Breast epithelium (tissue), 4 donors: ENCODE measurements at places on chromosomes 11 and 22. TPM values are rescaled to one million over a fixed set of nuclear protein-coding genes. Genes with fewer than 3 reads are reported as not detected.

- DNase-seq = no peak
Measured at GRCh38 chr11:134901955-134902918, 490.2 kb upstream of the B3GAT1 start.

DNA sequence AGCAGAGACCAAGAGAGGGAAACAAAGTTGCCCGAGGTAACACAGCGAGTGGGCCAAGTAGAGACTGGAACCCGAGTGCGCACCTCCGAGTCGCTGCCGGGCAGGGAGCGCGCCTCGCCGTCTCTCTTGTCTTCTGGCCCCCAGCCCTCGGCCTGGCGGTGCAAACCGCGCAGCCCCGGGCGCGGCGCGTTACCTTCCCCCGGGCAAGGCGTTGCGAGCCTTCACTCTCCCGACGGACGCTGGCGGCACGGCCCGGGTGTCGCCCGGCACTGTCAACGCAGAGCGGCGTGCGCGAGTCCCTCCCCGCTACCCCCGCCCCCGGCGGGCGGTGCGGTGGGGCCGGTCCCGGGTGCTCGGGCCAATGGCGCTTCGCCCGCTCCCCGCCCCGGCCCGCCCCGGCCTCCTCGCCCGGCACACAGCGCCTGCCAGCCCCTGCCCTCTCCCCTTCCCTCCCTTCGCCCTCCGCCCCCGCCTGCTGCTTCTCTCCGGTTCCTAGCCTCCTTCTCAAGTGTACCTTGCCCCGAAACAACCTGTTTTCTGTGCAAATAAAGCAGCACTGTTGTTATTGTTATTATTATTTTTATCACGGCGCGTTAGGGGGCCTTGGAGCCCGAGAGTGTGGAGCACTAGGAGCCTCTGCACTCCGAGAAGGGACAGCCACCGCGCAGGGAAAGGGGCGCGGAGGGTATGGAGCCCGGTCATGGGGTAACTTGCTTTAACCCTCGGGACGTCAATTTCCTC, at the start of gene SYTL2:
SYTL2 (minus strand) TSS at position 271 of the 741 bp plus-strand sequence. CDS start 53,416 bp downstream, outside the sequence.
- peak; percentile 35 for DNase-seq

DNA sequence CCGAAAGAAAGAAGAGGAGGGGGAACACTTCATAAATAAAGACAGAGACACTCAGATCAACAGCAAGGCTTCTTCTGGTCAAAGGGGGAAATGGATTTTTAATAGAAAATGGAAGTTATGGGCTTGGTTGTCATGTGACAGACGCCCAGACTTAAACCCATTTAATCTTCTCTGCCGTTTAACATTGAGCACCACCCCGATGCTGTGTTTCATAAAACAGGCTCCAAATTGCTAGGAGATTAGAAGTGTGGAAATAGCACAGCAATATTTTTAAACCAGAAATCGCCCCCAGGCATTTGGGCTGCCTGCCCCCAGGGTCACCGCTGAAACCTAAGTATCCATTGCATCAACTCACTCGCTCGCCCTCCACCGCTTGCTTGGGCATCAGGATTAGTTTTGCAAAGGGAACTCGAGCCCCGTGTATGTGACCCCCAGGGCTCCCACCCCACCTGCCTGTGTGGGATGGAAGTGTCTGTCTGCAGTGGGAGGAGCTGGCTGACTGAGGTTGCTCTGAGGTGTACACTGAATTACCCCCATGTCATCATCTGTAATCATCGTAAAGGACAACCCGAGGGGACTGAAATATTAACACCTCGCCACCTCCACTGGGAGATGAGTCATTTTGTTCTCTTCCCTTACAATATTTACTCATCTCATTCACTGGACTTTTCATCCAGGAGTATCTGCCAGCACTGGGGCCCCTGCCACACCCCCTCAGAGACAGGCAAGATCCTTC, 10.7 kb downstream of the DSCAML1 start:
- no peak for DNase-seq

DNA sequence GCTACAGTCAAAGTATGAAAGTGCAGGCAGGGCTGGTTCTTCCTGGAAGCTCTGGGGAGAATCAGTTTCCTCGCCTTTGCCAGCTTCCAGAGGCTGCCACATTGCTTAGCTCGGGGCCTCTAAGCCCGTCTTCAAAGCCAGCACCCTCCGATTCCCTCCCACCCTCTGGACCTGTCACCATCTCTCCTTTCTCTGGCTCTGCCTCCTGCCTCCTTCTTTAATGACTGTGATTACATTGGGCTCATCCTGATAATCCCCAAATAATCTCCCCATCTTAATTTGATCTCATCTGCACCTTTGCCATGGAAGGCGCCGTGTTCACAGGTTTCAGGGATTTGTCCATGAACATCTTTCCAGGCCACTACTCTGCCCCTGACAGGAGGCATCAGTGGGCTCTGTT, 42.5 kb downstream of the MCM5 start:
- DNase-seq = no peak

GRCh38 chr11:17744151-17744940, 9.8 kb downstream of the KCNC1 start:
- DNase-seq = peak; percentile 31

GRCh38 chr11:96815236-96815635, 425.4 kb downstream of the JRKL start:
- no peak for DNase-seq

- no peak for DNase-seq
Measured at GRCh38 chr11:72740060-72740424, 12.2 kb downstream of the ARAP1 start.

GRCh38 chr11:44409558-44410236, 99.8 kb upstream of the ALX4 start:
- DNase-seq = no peak

GRCh38 chr22:47776329-47776728, 1013.9 kb downstream of the TBC1D22A start:
- DNase-seq = no peak

GRCh38 chr11:86245369-86246292, 1.1 kb downstream of the EED start:
- DNase-seq = no peak

DNA sequence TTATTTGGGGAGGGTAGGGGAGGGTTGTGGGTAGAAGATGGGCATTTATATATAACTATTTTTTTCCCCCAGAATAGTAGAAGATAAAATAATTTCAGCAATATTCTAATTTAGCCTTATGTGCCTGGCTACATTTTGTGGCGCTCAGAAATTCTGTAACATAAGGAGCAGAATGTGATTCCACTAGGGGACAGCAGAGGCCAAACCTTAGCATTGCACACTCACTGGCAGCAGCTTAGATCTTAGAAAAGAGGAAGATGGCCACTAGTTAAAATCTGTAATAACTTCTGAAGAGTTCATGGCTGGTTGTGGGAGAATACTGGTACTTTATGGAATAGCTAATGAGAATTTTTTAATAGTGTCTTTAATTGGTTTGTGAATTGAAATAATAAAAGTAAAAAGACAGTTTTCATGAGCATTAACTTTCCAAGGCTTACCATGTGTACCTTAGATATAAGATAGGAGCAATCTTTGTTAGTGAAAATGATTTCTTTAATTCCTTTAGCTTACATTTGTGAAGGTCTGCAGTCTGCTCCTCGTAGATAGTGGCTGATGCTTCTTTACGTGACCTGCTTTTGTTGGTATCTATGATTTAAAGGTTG, 33.1 kb downstream of the DDX10 start:
- DNase-seq = no peak

DNA sequence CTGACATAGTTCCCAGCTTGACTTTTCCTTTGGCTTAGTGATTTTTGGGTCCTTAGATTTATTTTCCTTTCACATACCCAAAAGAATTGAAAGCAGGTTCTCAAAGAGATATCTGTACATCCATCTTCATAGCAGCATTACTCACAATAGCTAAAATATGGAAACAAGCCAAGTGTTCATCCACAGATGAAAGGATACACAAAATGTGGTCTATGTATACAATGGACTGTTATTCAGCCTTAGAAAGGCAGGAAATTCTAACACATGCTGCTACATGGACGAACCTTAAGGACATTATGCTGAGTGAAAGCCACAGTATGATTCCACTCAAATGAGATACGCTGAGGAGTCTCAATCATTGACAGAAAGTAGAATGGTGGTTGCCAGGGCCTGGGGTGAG, 171.8 kb downstream of the IGLL1 start:
- no peak for DNase-seq

GRCh38 chr22:47400701-47401591, 638.5 kb downstream of the TBC1D22A start:
- peak; percentile 19 for DNase-seq

- DNase-seq = no peak
Measured at GRCh38 chr11:116852261-116853031, 15.0 kb upstream of the APOA1 start.

GRCh38 chr11:67356387-67356863, 3.1 kb upstream of the POLD4 start:
- DNase-seq = no peak

GRCh38 chr11:134118006-134118405, 49.1 kb downstream of the JAM3 start:
- no peak for DNase-seq

- no peak for DNase-seq
Measured at GRCh38 chr11:83002053-83002452, 69.6 kb downstream of the RAB30 start.

The METTL15 gene
- 30.3 TPM for total RNA-seq

The C11orf52 gene
- 19.0 TPM for total RNA-seq

The NF2 gene
- total RNA-seq = 36.1 TPM

The POU2AF2 gene
- total RNA-seq = 2.0 TPM

The EMID1 gene
- total RNA-seq = 2.3 TPM

The OR2AT4 gene
- total RNA-seq = not detected

The SEPTIN5 gene
- total RNA-seq = 5.4 TPM

The XKR3 gene
- total RNA-seq = not detected

The OR8B2 gene
- total RNA-seq = not detected

The SLN gene
- not detected for total RNA-seq

The SF3B2 gene
- 163 TPM for total RNA-seq

The FAT3 gene
- 0.64 TPM for total RNA-seq

The MOGAT2 gene
- 7.3 TPM for total RNA-seq

The FJX1 gene
- total RNA-seq = 8.3 TPM

The ABCC8 gene
- total RNA-seq = 10.8 TPM
